Metanephros (tissue), 2 donors: ENCODE measurements at places on chromosomes 3 and 15. TPM values are rescaled to one million over a fixed set of nuclear protein-coding genes. Genes with fewer than 3 reads are reported as not detected.

CAND2 gene
- 19.4 TPM for total RNA-seq

SLCO2A1 gene
- 17.1 TPM for total RNA-seq

CTXN2 gene
- not detected for total RNA-seq

CCR4 gene
- total RNA-seq, result 0.29 TPM

PTPRG gene
- 135 TPM for total RNA-seq

ALDH1L1 gene
- total RNA-seq, result 32.5 TPM

SLC22A14 gene
- 1.7 TPM for total RNA-seq

FES gene
- total RNA-seq, result 52.4 TPM

GOLGA8K gene
- not detected for total RNA-seq

ACOX2 gene
- total RNA-seq, result 38.3 TPM

MAGI1 gene
- 54.2 TPM for total RNA-seq

SCAMP2 gene
- total RNA-seq, result 56.7 TPM

NR1I2 gene
- 0.47 TPM for total RNA-seq

ZPLD1 gene
- total RNA-seq, result 0.12 TPM

HIGD2B gene
- not detected for total RNA-seq

HDC gene
- total RNA-seq, result 1.3 TPM

PP2D1 gene
- not detected for total RNA-seq

EPHB3 gene
- total RNA-seq, result 45.3 TPM

CCR9 gene
- total RNA-seq, result 0.18 TPM

ADGRG7 gene
- total RNA-seq, result not detected

KLF15 gene
- 15.6 TPM for total RNA-seq

ARHGAP31 gene
- total RNA-seq, result 16.4 TPM

RGMA gene
- 14.6 TPM for total RNA-seq

LMAN1L gene
- total RNA-seq, result not detected

PLD1 gene
- 29.8 TPM for total RNA-seq

ELL3 gene
- total RNA-seq, result 3.6 TPM

IQGAP1 gene
- 154 TPM for total RNA-seq

TLNRD1 gene
- total RNA-seq, result 11.4 TPM

SPINT1 gene
- 105 TPM for total RNA-seq

RYR3 gene
- total RNA-seq, result 10.8 TPM

SNTN gene
- total RNA-seq, result 0.12 TPM

ARGFX gene
- total RNA-seq, result not detected

VGLL3 gene
- 7.5 TPM for total RNA-seq

MYNN gene
- 16.8 TPM for total RNA-seq

DNAJB11 gene
- total RNA-seq, result 32.3 TPM

ANKDD1A gene
- 6.9 TPM for total RNA-seq

ISLR gene
- 70.4 TPM for total RNA-seq

TLR9 gene
- not detected for total RNA-seq

HESX1 gene
- total RNA-seq, result 0.76 TPM

ZIC1 gene
- total RNA-seq, result 1.9 TPM

ATP13A5 gene
- total RNA-seq, result not detected

TF gene
- total RNA-seq, result 4.5 TPM

PRRT3 gene
- total RNA-seq, result 3.3 TPM

PATL2 gene
- 1.2 TPM for total RNA-seq

TGM4 gene
- total RNA-seq, result not detected

SLC22A13 gene
- 6.1 TPM for total RNA-seq
